CD4-positive, alpha-beta T cell (primary cell): ENCODE measurements at places on chromosomes 1 and 21.

DNA sequence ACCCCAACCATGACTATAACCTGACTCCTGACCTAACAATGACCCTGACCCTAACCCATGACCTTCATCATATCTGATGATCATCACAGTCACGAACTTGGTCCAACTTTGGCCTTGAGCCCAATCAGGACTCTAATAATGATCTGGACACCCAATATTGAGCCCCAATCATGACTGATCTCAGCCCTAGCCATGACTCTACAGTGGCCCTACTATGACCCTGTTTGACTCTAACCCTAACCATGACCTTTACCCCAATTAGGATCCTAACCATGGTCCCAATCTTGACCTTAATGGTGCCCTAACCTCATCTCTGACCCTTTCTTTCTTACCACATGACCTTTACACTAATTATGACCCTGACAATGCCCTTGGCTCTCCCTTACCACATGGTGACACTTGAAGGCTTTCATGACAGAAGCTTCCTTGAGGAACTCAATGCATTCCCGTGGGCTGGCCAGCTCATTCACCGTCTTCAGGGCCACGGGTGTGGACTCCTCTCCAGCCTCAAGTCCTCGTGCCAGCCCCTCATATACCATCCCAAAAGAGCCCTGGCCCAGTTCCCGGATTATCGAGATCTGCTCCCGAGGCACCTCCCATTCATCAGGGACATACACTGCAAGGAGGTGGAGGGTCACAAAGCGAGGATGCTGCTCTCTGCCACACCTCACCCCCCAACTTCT lies 16.2 kb downstream of the INSRR start:
- DNase-seq = no peak
- H3K36me3 ChIP-seq = no peaks in the 10 kb centered on the region
- no peak overlapping the region for H3K27ac ChIP-seq
- no peak overlapping the region for H3K4me3 ChIP-seq

DNA sequence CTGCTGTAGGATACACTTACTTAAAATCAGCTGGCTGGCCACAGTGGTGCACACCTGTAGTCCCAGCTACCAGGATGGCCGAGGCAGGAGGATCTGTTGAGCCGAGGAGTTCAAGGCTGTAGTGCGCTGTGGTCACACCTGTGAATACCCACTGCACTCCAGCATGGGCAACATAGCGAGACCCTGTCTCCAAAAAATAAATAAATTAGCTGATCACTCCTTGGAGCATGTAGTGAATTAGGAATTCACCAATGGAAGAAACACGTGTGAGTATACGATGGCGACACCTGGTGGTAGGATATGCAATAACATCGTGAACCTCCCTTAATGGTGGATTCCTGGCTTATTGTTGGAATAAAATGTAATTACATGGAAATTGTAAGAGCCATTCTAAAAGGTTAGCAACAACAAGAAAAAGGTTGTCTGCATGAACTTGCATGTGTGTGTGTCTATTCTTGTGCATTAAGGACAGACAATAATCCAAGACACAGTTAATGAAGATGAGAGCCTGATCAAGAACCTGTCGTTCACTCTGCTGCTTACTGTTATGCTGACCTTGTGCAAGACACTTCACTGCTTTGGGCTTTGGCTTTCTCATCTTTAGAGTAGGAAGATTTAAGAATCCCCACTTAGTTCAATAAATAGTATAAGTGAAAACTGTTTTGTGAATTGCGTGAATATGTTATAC lies 38.6 kb upstream of the COX20 start:
- H3K27ac ChIP-seq = no peak overlapping the region
- no peak overlapping the region for H3K4me3 ChIP-seq
- DNase-seq = peak; percentile 36
- H3K27me3 ChIP-seq = no peaks in the 10 kb centered on the region

- H3K4me3 ChIP-seq = no peak overlapping the region
- no peaks in the 10 kb centered on the region for H3K36me3 ChIP-seq
- no peaks in the 10 kb centered on the region for H3K27me3 ChIP-seq
- H3K4me1 ChIP-seq = no peaks in the 10 kb centered on the region
Observed at GRCh38 chr1:168589167-168589566, 12.8 kb downstream of the XCL1 start.

DNA sequence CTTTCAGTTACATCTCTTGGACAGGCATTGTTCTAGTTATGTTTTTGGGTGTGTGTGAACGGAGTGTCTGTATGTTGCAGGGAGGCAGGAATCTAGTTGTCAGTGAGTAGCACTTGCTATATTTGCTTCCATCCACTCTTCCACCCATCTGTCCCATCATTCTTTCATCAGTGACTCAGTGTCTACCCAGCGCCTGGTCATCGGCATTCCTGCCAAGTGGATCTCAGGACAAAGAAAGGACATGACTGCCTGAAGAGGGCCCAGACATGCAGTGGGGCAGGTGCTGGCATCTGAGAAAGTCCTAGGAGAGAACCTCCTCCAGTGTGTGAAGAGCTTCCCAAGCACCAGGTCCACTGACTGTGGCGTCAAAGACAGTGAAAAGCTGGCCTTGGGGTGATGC lies 27.3 kb upstream of the MAGOH start:
- no peaks in the 10 kb centered on the region for H3K27me3 ChIP-seq
- no peaks in the 10 kb centered on the region for H3K4me1 ChIP-seq
- DNase-seq = no peak
- H3K27ac ChIP-seq = no peak overlapping the region
- H3K36me3 ChIP-seq = peaks cover 36% of the 10 kb centered on the region

DNA sequence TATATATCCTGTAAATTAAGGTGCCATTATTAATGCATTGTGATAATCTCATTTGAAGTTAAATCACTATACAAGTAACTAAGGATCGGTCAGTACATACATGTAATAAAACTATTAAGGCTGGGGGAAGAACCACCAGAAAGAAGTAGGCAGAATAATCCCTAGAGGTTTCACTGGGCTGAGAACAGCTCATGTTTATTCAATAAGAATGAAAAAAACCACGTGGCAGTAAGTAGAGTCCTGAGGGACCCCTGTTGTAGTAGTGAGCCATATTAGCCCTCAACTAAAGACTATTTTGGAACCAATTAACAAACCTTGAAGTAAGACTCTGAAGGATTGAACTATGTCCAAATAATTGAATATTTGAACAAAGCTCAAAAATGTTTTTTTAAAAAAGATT lies 46.9 kb upstream of the ADAM30 start:
- H3K4me1 ChIP-seq = no peaks in the 10 kb centered on the region
- no peak for DNase-seq
- H3K36me3 ChIP-seq = peaks cover 36% of the 10 kb centered on the region
- H3K27me3 ChIP-seq = no peaks in the 10 kb centered on the region
- no peak overlapping the region for H3K27ac ChIP-seq

DNA sequence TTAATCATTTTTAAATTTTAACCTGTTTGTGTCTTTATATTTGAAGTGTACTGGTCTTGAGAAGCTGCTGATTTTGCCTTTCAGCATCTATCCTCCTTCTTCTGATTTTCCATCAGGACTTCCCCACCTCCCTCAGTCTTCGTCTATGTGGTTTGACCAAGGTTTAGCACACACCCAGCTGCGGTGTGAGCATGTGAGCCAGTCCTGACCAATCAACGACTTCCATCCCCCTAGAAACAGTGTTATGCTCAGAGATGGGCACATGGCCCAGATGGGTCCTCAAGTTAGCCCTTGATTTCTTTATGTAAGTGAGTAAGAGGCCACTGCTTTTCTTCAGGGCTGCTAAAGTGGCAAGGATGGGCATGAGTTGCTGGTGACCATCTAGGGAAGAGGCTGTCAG lies 190.8 kb downstream of the MATN1 start:
- H3K27ac ChIP-seq = no peak overlapping the region
- no peaks in the 10 kb centered on the region for H3K4me1 ChIP-seq
- H3K27me3 ChIP-seq = no peaks in the 10 kb centered on the region
- DNase-seq = no peak
- no peaks in the 10 kb centered on the region for H3K36me3 ChIP-seq

- no peaks in the 10 kb centered on the region for H3K4me1 ChIP-seq
- no peaks in the 10 kb centered on the region for H3K27me3 ChIP-seq
- DNase-seq = no peak
- no peaks in the 10 kb centered on the region for H3K36me3 ChIP-seq
- no peak overlapping the region for H3K27ac ChIP-seq
Observed at GRCh38 chr1:160018347-160018746, 13.4 kb downstream of the PIGM start.
